Spinal cord (tissue), 10 donors: ENCODE measurements at places on chromosomes 2 and 18. TPM values are rescaled to one million over a fixed set of nuclear protein-coding genes. Genes with fewer than 3 reads are reported as not detected.

The HADHA gene
- polyA plus RNA-seq, result 135 TPM

The ONECUT2 gene
- polyA plus RNA-seq, result 2.3 TPM

The RGPD3 gene
- polyA plus RNA-seq, result 0.20 TPM

The FBLN7 gene
- polyA plus RNA-seq, result 10.6 TPM

The IL18R1 gene
- polyA plus RNA-seq, result 0.59 TPM

The CYP26B1 gene
- 3.6 TPM for polyA plus RNA-seq

The SFTPB gene
- polyA plus RNA-seq, result not detected

The PROC gene
- 7.0 TPM for polyA plus RNA-seq

The TUBB8B gene
- not detected for polyA plus RNA-seq

The KLHL41 gene
- polyA plus RNA-seq, result 6.3 TPM

The VIL1 gene
- polyA plus RNA-seq, result 0.48 TPM

The POTEJ gene
- not detected for polyA plus RNA-seq

The NDUFV2 gene
- polyA plus RNA-seq, result 142 TPM

The SERPINB8 gene
- polyA plus RNA-seq, result 6.6 TPM

The IRS1 gene
- 19.0 TPM for polyA plus RNA-seq

The COBLL1 gene
- 12.6 TPM for polyA plus RNA-seq

The GRP gene
- 11.1 TPM for polyA plus RNA-seq

The DAW1 gene
- 10.7 TPM for polyA plus RNA-seq

The HOXD4 gene
- polyA plus RNA-seq, result 19.8 TPM

The PROKR1 gene
- 4.8 TPM for polyA plus RNA-seq

The TGFA gene
- polyA plus RNA-seq, result 39.6 TPM

The NTSR2 gene
- 3.5 TPM for polyA plus RNA-seq

The AGAP1 gene
- 62.6 TPM for polyA plus RNA-seq

The TMEM169 gene
- 21.1 TPM for polyA plus RNA-seq

The MEIS1 gene
- 95.6 TPM for polyA plus RNA-seq

The PROM2 gene
- 2.4 TPM for polyA plus RNA-seq

The RTKN gene
- polyA plus RNA-seq, result 76.5 TPM

The NGEF gene
- 46.3 TPM for polyA plus RNA-seq

The IL37 gene
- polyA plus RNA-seq, result not detected

The MSTN gene
- 1.8 TPM for polyA plus RNA-seq

The RGPD5 gene
- polyA plus RNA-seq, result 17.1 TPM

The MC2R gene
- polyA plus RNA-seq, result not detected
